Cerebellar nuclear complex (tissue), 1 donor: ENCODE measurements at places on chromosomes 16 and 17.

DNA sequence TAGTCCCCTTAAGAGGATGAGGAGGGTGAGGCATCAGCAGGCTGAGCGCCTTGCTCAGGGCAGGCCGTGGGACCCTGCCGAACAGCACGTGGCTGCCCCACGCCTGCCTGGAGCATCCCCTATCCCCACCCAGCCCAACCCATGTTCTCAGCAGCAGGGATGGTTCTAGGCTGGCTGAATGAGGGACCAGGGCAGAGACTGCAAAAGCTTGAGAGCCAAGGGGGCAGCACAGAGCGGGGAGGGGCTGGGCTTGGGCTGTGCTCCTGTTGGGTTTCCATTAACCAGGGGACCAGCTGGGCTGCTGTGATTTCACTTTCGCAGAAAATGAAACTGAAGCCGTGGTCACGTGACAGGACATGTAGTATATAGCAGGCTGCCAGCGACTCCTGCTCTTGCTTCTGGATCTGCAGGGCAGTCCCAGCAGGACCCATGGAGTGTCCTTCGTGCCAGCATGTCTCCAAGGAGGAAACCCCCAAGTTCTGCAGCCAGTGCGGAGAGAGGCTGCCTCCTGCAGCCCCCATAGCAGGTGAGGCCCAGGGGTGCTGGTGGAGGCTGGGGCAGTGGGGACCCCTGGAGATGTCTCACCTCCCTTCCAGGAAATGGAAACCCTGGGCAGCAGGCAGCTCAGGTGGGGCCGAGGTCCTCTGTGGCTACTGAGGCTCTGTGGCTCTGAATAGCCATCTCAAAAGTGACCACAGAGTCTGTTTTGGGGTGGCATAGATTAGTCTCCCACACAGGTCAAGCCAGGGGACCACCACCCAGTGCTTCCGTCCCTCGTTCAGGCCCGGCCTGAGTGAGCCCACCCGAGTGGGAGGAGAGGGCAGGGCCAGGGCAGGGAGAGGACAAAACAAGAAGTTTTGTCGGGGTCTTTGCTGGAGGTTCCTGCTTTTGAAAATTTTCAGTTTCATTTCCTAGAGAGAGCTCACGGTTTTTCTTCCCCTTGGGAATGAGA lies 2.9 kb downstream of the RNF213 start:
- DNase-seq, result no peak

DNA sequence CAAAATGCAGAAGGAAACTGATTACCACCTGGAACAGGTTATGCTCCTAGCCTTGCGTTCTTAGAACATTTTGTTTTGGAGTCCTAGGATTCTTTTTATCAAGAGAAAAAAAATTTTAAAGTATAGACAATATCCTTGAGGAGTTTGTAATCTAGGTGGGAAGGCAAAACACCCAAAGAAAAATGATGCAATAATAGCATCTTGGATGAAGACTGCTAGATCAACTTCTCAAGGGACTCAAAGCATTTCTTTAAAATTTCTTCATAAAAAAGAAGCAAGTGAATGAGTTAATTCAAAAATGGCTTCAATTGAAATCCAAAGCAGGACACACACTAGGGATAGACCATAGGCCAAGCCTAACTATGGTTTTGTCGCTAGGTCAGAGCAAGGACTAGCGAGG lies 515.8 kb upstream of the ZFHX3 start:
- no peak for DNase-seq

DNA sequence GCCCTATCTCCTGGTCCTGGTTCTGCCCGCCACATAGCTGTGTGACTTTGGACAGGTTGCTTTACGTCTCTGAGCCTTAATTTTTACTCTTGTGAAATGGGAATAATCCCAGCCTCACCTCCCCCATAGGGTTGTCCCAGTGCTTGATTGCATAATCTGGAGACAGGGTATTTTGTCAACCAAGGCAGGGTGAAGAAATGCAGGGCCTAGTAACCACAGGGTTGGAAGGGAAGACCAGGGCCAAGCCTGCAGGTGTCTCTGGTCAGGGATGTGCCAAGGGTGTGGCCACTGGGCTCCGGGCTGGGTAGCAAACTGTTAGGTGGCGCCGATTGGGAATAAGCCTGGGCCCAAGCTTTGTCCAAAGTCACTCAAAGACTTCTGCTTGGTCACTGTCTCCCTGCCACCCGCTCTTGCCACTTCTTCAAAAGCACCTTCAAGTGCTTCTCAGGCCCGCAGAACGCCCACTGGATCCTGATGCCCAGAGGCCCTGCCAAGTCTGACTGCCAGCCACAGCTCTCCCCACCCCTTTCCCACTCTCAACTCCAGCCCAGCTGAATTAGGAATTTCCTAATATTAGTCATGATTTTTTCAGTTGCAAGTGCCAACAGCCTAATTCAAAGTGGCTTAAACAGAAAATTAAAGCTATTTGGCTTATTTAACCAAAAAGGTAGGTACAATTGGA lies 20.6 kb upstream of the COL1A1 start:
- no peak for DNase-seq

- DNase-seq, result no peak
Measured at GRCh38 chr16:56777482-56777881, 47.6 kb downstream of the NUP93 start.

- no peak for DNase-seq
Measured at GRCh38 chr16:10740000-10740844, 3.4 kb upstream of the NUBP1 start.

- DNase-seq, result no peak
Measured at GRCh38 chr17:412211-413015, 59.8 kb upstream of the RPH3AL start.
